Stimulated activated CD8-positive, alpha-beta memory T cell treated with anti-CD3 and anti-CD28 coated beads, Interleukin-12 subunit alpha, Interleukin-12 subunit beta, amount 100 ng/mL, for 1 hour (primary cell): ENCODE measurements at places on chromosomes 1 and 21.

GRCh38 chr1:154774175-154774855 is 95.8 kb downstream of the KCNN3 start:
- DNase-seq, result no peak

DNA sequence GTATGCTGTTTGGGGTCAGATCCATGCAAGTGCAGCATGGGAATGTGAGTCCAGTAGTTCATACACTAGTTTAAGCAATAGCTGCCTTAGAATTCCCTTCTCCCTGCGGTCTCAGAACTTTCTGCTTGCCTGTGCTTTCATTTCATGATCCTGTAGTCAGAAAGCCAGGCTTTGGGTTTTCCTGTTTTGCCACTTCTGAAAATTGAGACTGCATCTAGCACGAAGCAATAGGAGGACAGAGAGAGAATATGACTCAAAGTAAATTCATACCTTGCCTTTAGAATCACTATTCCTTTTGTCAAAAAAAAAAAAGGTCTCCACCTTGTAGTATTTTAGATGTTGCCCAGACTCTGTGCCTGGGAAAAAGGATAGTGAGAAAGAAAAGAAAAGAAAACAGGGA is 161.2 kb upstream of the SNX7 start:
- DNase-seq, result no peak

- no peak for DNase-seq
These were observed 96.5 kb downstream of the LIPI start for GRCh38 chr21:14114251-14114650.

DNA sequence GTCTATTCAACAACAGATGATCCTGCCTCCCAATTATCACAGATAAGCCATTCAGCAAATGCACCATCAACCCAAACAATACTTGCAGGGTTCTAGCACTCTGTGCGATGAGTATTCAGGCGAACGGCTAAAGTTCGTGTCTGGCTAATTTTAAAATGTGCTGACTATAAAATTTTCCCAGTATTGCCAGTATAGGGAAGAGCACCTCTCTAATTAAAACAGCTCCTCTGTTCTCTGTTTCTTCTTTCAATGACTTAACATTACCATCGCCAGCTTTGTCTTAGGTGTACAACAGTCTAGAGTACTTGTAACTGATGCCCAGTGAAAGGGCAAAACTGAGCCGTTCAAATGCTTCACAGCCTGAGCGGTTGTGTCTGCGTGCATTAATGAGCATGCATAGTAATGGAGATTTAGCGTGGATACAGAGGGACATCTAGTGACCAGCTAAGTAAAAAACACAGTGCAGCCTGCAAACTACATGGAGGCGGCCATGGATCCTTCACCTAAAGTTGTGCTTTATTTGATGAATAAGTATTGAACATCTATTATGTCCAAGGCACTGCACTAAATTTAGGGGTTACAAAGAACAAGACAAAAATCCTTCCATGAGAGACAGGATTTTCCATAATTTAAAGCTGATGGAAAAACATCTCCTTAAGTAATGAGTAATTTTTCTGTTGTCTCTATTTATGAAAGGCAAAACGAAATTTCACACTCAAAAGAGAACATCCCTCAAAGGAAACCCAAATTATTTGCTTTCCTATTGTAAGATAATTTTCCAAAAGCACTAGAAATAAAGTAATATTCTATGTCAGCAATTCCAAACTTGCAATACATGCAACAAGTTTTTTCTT is 120.0 kb downstream of the SETD4 start:
- no peak for DNase-seq

GRCh38 chr1:89489047-89489729 is 35.4 kb upstream of the LRRC8B start:
- DNase-seq, result no peak

DNA sequence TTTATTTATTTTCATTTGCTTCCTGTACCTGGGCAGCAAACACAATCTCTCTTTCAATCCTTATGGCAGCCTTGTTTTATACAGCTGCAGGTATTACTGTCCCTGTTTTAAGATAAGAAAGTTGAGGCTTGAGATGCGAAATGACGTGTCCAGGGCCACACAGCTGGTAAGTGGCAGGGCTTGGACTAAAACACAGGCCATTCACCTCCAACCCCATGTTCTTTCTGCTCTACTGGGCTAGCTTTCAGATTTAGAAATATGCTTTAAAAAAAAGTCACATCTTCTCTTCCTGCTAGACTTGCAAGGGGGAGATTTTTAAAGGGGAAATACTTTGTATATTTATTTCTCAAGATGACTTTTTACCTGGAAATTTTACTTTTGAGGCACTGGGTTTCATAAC is 62.8 kb downstream of the CNST start:
- DNase-seq, result no peak

DNA sequence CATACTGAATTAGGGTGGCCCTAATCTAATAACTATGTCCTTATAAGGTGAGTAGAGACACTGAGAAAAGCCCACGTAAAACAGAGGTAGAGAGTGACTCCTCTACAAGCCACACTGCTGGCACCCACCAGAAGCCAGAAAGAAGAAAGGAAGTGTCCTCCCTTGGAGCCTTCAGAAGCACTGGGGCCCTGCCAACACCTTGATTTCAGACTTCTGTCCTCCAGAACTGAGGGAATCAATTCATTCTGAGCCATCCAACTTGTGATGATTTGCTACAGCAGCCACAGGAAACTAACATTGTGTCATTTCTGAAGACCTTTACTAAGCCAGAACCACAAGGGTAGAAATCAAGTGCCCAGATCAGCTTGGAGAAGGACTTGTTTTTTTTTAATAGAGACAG is 15.0 kb downstream of the GNB1 start:
- no peak for DNase-seq

DNA sequence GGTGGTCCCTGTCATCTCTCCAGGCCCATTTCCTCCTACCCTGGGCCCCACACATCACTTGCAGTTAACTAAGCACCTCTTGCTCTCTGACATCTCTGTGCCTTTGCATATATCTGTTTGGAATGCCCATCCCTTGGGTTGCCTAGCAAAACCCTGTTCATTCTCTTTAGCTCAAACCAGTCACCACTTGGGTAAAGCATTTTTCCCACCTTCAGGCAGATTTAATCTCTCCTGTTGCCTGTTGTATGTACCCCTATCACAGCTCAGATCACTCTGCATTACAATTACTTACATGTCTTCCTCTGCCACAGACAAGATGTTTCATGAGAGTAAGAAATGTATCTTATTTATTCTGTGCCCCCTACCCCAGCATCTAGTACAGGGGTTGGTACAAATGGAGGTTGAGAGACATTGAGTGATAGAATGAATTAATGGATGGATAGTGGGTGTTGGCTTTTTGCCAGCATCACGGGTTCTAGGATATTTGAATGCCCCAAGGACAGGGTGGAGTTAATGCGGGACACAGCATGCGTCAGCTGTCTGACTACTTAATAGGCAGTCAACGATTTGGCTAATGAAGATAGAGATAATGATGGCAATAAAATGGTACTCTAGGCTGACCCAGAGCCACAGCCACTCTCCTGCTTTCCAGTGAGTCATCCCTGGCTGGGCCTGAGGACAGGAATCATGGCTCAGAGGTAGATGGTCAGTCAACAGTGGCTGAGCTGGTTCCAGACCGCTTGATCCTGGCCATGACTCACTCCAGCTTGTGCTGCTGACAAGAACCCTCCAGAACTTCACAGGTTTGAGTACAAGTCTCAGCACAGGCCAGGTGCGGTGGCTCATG is 6.5 kb downstream of the NR0B2 start:
- no peak for DNase-seq

DNA sequence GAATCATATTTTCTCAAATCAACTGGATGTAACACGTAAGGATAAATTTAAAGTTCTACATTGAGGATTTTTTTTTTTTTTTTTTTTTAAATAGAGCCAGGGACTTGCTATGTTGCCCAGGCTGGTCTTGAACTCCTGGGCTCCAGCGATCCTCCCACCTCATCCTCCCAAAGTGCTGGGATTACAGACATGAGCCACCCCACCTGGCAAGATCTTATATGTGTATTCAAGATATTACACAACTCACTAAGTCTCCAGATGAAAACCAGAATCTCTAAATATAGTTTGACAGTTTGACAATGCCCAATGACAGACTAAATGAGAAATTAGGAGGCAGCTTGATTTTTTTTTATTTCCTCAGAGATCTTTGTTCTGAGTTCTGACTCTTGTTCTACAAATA is 6.8 kb downstream of the YY1AP1 start:
- DNase-seq, result no peak

DNA sequence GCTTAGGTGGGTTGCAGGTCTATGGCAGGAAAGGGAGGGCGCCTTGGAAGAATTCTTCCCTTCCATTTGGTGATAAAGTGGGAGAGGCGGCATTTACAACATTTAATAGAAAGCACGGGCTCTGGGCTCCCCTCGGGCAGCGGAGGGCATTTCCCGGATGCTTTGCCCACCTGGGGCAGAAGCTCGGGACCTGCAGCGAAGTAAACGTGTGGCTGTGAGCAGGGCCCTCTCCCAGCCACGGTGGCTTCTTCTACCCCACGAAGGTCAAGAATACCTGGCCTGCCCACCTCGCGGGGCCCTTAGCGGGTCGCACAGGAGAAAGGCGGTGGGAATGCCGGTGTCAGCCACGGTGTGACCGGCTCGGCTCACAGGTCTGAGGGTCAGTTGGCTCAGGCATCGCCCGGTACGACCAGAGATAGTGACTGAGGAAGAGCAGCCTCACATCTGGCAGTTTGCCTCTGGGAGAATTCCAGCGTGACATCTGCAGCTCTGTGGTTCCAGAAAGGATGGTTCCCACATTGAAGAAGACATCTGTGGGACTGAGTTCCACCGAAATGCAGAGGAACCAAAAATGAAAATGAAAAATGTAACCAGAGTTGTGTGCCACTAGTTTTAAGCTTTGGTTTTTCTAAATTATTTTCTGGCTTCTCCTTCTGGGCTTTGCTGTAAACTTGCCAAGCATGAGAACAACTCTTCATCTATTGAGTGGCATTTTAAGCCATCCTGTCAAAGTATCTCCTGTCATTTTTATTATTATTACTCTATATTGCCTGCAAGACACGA is 720 bp upstream of the F3 start:
- DNase-seq, result no peak

GRCh38 chr1:7473223-7474142 is 297.6 kb upstream of the VAMP3 start:
- no peak for DNase-seq

GRCh38 chr21:44983421-44984206 is 43.8 kb downstream of the SLX9 start:
- no peak for DNase-seq

DNA sequence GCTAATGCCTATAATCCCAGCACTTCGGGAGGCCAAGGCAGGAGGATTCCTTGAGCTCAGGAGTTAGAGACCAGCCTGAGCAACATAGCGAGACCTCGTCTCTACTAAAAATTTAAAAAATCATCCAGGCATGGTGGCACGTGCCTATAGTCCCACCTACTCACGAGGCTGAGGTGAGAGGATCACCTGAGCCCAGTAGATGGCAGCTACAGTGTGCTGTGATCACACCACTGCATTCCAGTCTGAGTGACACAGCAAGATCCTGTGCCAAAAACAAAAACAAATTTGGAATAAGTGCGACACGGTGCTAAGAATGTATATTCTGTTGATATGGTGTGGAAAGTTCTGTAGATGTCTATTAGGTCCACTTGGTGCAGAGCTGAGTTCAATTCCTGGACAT is 15.1 kb downstream of the USP33 start:
- DNase-seq, result no peak

GRCh38 chr1:243434594-243434993 is 178.8 kb downstream of the SDCCAG8 start:
- DNase-seq, result no peak

- no peak for DNase-seq
These were observed 2.7 kb downstream of the PDIK1L start for GRCh38 chr1:26114165-26114927.

- no peak for DNase-seq
These were observed 73.9 kb downstream of the RAB3GAP2 start for GRCh38 chr1:220198186-220199005.

- DNase-seq, result no peak
These were observed at the start of gene TNFSF4 for GRCh38 chr1:173206816-173207568. TNFSF4 (minus strand) TSS chr1:173207331; CDS start chr1:173207176, 155 bp downstream.
